Amniotic epithelial cell (primary cell): ENCODE measurements at places on chromosomes 16 and 17.

DNA sequence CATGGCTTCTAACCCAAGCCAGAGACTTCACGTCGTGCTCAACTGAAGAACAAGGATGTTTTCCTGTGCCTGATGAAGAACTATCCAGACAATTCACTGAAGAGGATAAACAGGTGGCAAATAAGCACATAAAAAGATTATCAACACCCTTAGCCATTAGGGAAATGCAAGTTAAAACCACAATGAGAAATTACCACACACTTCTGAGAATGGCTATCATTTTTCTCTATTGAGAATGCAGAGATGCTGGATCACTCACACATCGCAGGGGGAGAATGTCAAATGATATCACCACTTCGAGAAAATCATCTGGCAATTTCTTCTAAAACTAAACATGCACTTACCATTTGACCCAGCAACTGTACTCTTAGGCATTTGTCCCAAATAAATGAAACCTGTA is 162.8 kb downstream of the IRX3 start:
- peak; percentile 21 for DNase-seq

GRCh38 chr17:46874906-46875305 is 23.5 kb downstream of the WNT9B start:
- DNase-seq: no peak

GRCh38 chr16:67543582-67543981 is 15.0 kb downstream of the RIPOR1 start:
- no peak for DNase-seq

DNA sequence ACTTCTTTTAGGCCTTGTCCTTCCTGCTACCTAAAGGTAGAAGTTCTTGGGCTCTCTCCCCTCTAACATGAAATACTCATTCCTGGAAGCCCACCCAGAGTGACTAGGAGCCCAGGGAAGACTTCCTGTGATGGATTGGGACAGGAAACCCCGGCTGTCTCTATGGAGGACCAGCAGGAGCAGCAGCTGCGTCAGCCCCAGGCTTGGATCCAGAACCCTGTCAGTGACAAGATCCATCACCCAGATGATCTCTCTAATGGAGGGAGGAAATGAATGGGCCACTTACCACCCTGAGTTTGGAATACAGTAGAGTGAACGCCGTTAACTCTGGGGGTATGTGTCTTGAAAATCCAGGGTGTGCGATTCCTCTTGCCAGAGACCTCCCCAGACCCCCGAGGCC is 195.7 kb upstream of the WSCD1 start:
- DNase-seq: no peak

DNA sequence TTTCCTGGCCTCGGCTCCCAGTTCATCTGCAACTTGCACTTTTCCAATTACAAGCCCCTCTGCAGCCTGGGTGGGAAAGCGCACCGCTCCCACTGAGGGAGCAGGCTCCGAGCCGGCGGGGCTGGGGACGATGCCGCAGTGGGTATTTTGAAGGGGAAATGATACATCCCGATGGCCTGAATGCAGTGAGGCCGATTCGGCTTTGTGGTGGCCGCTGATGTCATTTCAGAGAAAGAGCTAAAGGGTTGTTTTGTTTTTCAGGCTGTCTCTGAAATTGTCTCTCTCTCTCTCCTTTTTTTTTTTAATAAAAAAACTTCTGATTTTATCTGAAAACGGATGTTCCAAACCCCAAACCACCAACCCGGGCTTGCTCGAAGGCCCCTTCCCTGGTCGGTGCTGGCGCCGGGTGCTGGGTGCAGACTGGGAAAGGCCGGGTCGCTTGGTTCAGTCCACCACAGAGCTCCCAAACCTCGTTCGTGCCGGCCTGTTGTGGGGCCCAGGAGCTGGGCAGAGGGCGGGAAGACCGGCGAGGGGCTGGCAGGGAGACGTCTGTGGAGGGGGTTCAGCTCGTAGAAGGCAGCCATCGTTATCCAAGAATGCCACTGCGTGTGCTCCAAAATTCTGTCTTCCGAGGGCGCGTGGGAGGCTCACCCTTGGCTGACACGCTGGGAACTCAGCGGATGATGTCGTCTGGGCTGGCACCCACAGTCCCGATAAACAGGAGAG is 102.8 kb downstream of the FOXL1 start:
- peak; percentile 23 for DNase-seq
